NCI-H1694 treated with DMSO at 0.1 percent for 48 hours (cell line): ENCODE measurements at places on chromosomes 16 and 17.
A peak's percentile ranks its signal among the peaks of the same experiment; 100 is the strongest.

GRCh38 chr16:64017796-64018195 is 1104.1 kb downstream of the CDH11 start:
- no peak for DNase-seq

GRCh38 chr17:44919411-44919810 is 4.1 kb upstream of the GFAP start:
- DNase-seq = no peak

DNA sequence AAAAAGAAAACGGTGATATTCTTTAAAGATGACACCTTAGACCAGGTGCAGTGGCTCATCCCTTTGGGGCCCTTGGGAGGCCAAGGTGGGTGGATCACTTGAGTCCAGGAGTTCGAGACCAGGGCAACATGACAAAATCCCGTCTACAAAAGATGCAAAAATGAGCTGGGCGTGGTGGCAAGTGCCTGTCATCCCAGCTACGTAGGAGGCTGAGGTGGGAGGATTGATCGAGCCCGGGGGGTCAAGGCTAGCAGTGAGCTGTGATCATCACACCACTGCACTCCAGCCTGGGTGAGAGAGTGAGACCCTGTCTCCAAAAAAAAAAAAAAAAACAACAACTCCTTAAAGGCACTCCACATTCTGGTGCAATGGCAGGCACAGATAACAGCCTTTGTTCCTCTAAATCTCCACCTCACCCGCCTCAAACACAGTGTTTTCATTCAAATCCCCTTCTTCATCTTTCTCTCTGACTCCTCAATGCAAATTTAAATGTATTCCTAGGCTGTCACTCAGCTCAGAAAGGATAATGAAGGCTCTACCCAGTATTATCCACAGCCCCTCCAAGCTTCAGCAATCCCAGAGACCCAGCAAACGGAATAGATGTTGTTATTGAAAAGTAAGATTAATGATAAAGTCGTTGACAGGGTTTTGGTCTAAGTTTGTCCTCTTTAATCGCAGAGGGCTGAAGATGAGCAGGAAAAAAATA is 56.2 kb upstream of the CACNG5 start:
- DNase-seq = no peak

GRCh38 chr16:69918241-69918640 is 32.9 kb upstream of the CLEC18A start:
- DNase-seq = no peak

- no peak for DNase-seq
Observed at GRCh38 chr16:75862098-75862386, 135.8 kb upstream of the CPHXL start.

- DNase-seq = peak; percentile 86
Observed at GRCh38 chr17:81428948-81429774, 33.9 kb downstream of the BAHCC1 start.

DNA sequence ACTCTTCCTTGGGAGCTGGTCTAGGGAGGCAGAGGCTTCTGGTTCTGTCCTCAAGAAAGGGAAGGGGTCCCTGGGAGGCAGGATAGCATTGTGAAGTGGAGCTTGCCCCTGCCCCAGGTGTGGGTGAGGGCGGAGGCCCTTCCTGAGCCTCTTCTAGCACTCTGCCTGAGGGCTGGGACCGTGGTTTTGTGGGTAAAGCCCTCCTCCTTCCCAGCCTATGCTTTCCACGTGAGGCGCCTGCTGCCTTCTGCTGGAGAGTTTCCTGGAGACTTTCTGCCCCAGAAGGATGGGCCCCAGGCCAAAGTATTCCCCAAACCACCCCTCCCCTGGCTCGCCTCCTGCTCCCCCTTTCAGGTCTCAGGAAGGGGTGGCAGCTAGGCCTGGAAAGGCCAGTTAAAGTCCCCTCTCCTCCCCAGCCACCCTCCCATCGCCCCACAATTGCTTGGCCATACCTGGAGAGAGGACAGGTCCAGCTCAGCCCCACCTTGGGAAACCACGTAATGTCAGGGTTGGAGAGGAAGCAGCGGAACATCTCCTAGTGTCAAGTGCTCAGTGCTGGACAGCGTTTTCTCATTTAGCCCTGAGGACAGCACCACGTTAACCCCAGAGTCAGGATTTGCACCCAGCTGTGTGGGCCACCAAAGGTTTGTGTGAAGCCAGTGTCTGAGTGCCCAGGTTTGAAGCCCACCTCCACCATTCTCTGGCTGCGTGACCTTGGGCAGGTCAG is 5.6 kb downstream of the SBK1 start:
- no peak for DNase-seq

- DNase-seq = no peak
Observed at GRCh38 chr16:85583491-85584181, 29.5 kb upstream of the GSE1 start.

GRCh38 chr16:56191156-56191815 is at the start of gene GNAO1:
TSS of gene GNAO1 (plus strand) at chr16:56191489. CDS start at chr16:56192236, 747 bp downstream.
- DNase-seq = peak; percentile 72
